RKO (cell line): ENCODE measurements at places on chromosomes 12 and 14.
A peak's percentile ranks its signal among the peaks of the same experiment; 100 is the strongest.

- DNase-seq: no peak
Observed at GRCh38 chr14:95381726-95382125, 62.0 kb upstream of the CLMN start.

DNA sequence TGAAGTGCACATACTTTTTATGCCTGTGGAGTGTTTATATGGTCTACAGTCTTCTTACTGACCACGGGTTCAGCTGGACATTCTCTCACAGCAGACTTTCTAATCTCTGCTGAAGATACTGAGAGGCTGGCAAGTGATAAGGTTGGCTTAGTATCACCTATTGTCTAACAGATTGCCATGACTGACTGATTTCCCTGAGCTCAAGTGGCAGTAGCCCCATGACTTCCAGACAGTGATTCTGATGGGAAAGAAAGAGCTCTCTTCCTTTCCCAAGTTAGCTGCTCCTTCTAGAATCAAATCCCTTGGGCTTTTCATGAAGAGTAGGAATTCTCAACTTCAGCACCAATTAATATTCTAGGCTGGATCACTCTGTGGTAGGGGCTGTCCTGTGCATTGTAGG lies 141.4 kb downstream of the ANO4 start:
- no peak for DNase-seq

- DNase-seq: no peak
Observed at GRCh38 chr12:104213952-104214351, 1.6 kb upstream of the TXNRD1 start.

- no peak for DNase-seq
Observed at GRCh38 chr12:48512855-48513254, 12.6 kb upstream of the OR8S1 start.

- DNase-seq: no peak
Observed at GRCh38 chr12:88590851-88591250, 10.6 kb upstream of the KITLG start.

DNA sequence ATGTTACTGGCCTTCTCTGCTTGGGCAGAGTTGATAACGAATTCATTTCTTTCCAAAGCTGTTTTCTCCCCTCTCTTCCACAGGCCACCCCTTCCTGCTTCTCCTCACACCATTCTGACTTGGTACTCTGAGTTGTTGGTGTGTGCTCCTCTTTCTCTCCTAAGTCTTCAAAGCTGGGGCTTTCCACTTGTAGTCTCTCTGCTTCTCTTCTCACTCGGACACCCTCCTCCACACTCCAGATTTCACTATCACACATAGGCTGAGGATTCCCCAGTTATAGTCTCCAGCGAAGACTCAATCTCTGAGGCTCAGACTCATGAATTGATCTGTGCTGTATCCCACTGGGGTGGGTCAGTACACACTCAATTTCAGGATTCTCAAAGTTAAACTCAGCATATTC lies 201.0 kb downstream of the SSPN start:
- DNase-seq: no peak

- no peak for DNase-seq
Observed at GRCh38 chr12:65619018-65619417, 205.3 kb upstream of the HMGA2 start.

DNA sequence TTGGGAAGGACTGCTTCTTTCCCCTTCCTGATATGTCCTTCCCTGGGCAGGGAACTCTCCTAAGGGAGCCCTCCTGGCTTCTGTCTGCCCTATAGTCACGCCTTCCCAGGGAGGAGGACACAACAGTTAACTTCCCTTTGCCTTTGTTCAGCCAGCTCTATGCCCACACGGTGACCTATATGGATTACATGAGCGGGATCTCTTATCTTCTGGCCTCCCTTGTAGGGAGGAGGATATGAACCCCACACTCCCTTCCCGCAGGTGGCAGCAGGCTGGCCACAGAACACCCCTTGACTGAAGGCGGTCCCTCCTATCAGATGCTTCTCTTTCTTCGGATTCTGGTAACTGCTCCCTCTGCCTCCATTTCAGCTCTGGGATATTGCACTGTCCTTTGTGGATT lies 135.6 kb upstream of the MAX start:
- DNase-seq: no peak

DNA sequence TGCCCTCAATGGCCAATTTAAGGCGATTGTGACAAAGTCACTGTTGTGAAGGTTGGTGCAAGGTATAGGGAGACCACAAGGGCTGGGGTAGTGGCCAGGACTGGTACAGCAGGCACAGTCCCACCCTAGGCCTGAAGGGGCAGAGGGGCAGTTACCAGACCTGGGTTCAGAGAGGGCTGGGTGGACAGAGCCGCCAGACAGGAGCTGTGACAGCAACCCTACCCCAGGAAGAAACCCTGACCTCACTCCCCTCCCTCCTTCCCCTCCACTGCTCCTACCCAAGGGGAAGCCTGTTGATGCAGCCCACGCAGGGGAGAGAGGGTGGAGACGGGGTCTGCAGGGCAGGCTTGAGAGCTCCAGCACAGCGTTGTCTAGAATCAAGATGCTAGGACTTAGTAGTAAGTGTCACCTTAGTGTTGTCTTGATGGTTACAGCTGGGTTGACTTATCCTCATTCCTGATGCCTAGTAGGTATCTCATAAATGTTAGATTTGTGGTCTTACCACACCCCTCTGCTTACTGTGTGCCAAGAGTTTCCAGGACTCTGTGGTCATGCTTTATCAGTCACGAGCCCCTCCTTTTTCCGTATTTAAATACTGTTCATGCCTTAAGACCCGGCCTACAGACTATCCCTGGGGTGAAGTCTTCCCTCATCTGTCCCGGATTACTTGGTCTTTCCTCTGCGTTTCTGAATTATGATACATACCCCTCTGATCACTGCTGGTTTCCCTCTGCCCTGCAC lies 14.4 kb downstream of the EML1 start:
- no peak for DNase-seq

GRCh38 chr14:99155173-99156089 lies 116.6 kb downstream of the BCL11B start:
- DNase-seq: no peak

DNA sequence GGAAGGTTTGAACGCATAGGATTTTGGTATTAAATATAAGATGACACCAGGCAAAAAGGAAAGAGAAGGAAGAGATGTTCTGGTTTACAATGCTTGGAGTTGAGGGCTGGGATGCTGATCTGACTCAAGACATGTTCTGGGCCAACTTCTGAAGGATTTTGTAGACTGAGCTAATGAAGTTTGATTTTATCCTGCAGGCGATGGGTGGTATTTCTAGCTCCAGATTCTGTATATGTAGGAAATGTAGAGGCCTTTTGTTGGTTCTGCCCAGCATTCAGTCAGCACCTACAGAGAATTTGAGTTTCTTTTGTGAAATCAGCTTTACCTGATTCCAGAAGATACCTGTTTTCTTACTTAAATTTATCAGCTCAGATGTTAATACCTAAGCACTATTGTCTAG lies 48.2 kb downstream of the VEZT start:
- no peak for DNase-seq

GRCh38 chr12:13130981-13131380 lies 27.5 kb upstream of the GSG1 start:
- DNase-seq: no peak

- no peak for DNase-seq
Observed at GRCh38 chr12:32476446-32476845, 77.1 kb downstream of the FGD4 start.

DNA sequence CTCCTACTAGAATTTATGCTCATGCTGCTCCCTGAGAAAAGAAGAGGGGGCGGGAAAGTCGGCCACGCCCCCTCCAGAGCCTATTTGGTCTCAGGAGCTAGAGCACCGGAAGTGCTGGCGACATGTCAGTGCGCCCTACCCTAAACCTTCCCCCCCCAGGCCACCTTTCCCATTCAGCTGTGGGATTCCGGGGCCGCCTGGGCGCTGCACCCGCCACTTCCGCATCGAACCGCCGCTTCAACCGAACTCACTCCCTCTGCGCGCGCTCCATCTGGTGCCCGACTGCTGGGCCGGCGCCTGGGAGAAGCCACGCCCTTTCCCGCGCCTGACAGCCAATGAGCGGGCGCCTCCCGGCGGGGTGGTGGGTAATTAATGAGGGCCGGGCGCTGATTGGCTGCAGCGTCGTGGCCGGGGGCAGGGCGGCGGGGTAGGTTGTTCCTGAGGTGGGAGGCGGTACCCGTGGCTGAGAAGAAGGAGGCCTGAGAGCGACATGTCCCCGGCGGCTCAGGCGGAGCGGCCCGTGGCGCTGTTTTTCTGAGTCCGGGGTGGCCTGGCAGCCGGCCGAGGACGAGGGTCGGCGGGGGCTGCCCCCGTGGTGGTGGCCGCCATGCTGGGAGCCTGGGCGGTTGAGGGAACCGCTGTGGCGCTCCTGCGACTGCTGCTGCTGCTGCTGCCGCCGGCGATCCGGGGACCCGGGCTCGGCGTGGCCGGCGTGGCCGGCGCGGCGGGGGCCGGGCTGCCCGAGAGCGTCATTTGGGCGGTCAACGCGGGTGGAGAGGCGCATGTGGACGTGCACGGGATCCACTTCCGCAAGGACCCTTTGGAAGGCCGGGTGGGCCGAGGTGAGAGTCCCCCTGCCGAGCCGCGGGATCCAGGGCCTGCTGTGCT lies at the start of gene MLEC:
TSS of gene MLEC (plus strand) at position 460 of the 888 bp plus-strand sequence. CDS start at position 608, 148 bp downstream.
- DNase-seq: peak; percentile 97

GRCh38 chr12:80441921-80442320 lies 2.1 kb upstream of the PTPRQ start:
- DNase-seq: no peak

GRCh38 chr14:92651758-92652406 lies 96.5 kb downstream of the LGMN start:
- no peak for DNase-seq

DNA sequence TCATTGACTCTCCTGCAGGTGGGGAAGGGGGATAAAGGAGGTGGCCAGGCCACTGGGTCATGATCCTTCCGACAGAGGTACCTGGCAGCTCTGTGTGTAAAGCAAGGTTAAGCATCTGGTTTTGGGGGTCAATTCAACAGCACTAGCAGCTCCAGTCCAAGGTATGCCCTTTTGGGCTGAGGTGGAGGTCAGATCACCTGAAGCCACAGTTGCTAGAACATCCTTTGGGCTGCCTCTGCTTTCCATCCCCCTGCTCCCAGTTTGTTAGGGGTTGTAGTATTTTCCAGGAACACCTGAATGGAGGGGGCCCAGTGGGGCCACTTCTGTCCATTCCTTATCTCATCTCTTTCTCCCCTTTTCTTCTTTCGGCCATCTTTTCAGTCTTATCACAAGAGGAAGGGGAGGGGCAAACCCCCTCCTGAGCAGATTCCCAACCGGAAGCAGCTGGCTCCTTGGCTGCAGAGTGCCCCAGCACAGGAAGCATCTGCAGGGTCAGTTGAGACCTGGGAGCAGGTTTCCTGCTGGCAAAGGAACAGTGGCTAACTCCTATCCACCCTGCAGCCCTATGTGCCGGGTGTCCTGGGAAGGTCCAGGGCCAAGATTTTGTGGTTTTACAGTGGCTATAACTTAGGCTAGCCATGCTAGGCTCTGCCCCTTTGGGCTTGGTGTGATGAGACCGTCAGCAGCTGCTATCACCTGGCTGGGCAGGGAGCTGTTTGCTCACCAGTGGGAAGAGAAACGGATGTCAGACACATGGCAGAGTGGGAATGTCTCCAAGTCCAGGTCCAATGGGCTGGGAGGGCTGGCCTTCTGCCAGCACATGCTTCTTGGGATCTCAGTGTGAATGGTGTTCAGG lies 40.2 kb downstream of the SH2B3 start:
- DNase-seq: no peak

DNA sequence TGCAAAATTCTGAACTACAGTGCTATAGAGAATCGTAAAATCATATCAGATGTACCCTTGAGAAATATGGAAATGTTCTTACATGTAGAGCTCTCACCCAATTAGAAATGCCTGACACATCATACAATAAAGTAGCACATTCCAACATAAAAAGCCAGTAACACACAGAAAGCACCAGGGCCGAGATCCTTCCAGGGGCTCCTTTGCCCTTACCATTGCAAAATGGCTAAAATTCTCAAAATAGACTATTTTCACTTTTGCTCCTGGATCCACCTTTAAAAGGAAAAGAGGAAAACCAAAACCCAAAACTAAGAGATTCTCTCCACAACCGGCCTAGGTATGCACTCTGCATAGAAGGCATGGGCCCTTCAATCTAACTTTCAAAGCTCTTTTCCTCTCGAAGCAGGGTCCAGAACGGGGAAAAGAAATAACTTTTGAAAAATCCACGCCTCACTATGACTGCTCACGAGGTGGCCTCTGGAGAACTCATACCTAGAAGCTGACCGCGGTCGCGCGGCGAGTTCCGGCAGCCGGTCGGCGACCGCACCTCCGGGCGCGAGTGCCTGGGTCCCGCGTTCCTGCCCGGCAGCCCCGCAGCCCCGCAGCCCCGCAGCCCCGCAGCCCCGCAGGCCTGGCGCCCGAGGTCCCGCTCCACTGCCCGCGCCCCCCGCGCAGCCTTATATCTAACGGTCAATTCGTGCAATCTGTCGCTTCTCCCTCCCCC lies 2.7 kb downstream of the OTX2 start:
- DNase-seq: no peak

DNA sequence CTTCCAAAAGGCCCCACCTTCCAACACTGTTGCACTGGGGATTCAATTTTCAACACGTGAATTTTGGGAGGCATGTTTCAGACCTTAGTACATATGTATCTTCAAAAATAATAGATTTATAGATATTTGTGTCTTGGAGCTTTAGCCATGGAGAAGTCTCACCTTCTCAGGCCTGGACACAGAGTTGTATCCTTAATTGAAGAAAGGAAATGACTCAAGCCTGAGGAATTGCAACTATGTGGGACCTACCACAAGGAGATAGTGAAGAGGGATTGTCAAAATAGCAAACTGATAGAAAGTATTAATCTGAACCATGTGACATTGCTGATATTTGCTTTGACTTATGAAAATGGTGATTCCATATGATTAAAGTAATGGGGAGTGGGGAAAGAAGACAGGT lies 89.8 kb downstream of the ACSS3 start:
- DNase-seq: no peak

GRCh38 chr14:69154779-69155178 lies 1.9 kb upstream of the DCAF5 start:
- peak; percentile 41 for DNase-seq

DNA sequence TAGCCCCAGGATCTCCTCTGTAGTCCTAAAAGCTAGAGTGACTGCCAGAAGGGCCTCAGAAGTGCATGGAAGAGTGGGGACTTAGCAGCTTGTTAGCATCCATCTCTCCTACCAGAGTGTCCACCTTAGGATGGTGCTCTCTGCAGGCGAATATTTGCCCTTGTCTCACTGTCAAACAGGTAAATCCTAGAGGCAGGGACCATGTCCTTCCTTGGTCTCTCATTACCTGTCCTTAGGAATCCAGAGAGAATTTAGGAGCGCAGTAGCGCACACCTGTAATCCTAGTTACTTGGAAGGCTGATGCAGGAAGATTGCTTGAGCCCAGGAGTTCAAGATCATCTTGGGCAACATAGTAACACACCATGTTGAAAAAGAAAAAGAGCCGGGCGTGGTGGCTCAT lies 21.4 kb downstream of the AGAP2 start:
- DNase-seq: no peak

DNA sequence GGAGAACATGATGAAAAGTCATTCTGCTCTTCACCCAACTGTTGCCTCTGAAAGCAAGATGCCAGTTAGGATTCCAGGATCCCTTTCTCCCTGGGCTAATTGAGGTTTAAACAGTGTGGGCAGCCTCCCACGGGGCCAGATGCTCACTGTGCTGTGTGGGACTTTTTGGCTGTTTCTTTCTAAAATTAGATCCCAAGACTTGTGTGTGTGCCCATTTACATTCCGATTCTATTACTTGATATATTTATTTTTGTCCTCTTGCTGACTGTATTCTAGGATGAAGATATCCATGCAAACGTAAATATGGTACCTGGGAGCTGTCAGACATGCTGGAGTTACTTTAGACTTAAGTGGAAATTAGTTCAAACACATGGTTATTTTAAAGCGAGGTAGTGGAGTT lies 6.2 kb downstream of the IFT43 start:
- DNase-seq: no peak

GRCh38 chr12:24929953-24930352 lies 18.9 kb downstream of the BCAT1 start:
- DNase-seq: no peak

GRCh38 chr12:94670075-94670474 lies 19.7 kb upstream of the TMCC3 start:
- DNase-seq: no peak
